CD4-positive, alpha-beta T cell treated with Interleukin-12 subunit alpha and Interleukin-12 subunit beta, for 1 hour (primary cell): ENCODE measurements at places on chromosomes 2 and 18.

GRCh38 chr2:28338831-28339321 is 53.8 kb upstream of the FOSL2 start:
- DNase-seq, result no peak

- peak; percentile 77 for DNase-seq
Measured at GRCh38 chr2:96164459-96165184, 19.4 kb upstream of the DUSP2 start.

DNA sequence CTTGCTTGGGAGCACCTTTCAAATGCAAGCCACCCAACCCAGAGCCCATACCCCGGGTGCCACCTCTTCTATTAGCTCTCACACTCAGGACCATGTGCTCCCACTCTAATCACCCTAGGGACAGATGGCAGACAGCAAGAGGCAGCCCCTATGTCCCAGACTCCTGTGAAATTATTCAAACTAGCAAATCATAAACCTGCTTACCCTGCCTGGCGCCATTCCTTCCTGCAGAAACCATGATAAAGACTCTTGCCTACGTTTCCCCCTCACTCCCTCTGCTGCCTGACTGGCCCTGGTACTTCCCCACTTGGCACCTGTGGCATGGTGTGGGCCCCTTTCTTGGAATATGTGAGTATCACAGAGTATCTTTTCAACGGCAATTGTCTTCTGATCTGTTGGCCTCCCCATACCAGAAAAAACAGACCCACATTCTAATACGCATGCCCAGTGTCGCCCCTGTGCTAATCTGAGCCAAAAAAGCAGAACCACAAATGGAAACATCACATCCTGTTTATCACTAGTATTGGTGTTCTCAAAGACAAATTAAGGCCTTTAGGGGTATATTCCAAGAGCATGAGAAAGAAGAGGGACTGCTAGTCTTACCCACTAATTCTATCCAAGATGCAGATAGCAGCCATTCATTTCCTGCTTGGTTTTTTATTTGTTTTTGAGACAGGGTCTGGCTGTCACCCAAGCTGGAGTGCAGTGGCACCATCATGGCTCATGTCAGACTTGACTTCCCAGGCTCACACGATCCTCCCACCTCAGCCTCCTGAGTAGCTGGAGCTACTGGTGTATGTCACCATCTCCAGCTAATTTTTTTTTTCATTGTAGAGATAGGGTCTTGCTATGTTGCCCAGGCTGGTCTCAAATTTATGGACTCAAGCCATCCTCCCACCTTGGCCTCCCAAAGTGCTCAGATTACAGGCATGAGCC is 44.1 kb upstream of the TTC39C start:
- DNase-seq, result peak; percentile 84

DNA sequence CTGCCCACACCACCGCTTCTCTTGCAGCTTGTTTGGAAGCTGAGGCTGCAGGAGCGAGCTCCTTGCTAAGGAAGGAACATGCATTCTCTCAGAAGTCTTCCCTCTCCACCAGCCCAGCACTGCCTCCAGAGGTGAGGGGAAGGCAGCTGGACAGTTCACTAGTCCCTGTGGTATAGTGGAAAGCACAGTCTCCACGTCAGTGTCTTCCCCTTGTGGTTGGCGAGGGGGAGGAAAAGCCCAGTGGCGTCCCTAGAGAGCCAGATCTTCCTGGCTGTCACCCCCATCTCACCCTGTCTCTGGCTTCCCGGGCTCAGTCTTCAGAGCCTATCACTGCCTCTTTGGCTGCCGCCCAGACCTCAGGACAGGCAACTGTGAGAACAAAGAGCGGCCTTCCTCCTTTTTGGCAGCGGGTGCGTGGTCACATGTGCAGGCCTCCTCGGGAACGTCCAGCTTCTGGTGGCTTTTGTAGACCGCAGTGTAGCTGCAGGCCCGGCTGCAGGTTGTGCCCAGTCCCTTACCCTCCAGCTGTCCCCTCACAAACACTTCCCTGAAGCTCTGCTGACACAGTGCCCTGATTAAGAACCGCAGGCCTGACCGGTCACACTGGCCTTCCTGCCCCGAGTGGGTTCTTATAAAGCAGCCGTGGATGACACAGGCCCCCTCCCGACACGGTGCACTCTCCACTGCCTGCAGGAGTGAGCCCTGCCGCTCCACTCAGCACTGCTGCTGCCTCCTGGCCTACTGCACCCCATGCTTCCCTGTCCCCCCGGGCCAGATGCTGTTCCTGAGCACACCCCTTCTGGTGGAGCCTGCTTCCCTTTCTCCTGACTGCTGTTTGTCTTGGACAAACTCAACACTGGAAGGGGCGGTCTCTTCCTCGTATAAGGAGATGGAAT is 90.9 kb downstream of the RNF144A start:
- DNase-seq, result no peak

DNA sequence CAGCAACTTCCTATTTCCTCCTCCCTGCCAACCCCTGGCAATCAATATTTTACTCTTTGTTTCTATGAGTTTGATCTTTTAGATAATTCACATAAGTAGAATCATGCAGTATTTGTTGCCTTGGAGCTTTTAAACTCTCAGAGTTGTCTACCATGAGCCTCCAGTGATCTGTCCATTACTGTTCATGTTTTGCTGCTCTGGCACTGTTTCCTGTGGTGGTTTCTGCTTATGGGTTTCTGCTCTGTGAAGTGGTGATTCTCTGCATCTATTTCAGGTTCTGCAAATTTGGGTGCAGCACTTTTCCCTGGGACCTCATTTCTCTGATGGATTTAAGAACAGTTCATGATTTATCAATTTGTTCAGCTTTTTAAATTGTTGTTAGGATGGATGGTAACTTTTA is 908.1 kb upstream of the FANCL start:
- no peak for DNase-seq

GRCh38 chr18:43159086-43159770 is 43.7 kb upstream of the RIT2 start:
- DNase-seq, result no peak

- no peak for DNase-seq
Measured at GRCh38 chr2:2837746-2838547, 506.9 kb upstream of the MYT1L start.

DNA sequence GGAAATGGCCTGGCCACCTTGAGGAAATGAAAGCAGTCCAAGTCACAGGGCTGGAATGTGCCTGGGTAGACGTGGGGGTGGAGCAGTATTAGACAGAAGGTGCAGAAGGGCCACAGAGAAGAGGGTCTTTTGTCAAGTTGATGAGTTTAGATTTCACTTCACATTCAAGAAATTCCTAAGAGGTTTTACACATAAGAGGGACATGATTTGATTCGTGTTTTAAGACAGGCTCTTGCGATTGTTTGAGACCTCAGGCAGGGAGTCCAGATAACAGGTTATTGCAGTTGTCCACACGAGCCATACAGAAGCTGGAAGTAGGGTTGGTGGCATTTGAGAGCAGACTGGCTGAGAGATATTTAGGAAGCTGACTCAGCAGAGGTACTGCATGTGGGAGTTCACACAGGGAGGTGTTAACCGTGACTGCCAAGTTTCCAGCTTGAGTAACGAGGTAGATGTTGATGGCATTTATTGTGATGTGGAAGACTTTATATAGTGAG is 64.6 kb downstream of the NEB start:
- DNase-seq, result peak; percentile 29

GRCh38 chr18:32081881-32082280 is 9.8 kb upstream of the RNF138 start:
- no peak for DNase-seq

DNA sequence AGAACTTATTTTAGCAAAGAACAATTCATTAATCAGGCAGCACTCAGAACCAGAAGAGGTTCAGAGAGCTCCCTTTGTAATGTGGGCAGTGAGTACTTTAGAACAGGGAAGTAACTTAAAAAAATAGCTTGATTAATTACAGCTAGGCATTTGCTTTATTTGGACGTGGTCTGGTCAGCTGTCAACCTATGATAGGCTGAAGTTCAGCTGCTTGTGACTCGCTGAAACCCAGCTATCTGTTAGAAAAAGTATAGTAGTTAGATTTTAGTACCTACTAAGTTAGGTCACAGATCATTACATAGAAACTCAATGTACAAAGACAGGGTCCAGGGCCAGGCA is 40.0 kb downstream of the PKDCC start:
- DNase-seq, result no peak
